ENCODE measurements at places on chromosomes 11 and 22.
A peak's percentile ranks its signal among the peaks of the same experiment; 100 is the strongest.

DNA sequence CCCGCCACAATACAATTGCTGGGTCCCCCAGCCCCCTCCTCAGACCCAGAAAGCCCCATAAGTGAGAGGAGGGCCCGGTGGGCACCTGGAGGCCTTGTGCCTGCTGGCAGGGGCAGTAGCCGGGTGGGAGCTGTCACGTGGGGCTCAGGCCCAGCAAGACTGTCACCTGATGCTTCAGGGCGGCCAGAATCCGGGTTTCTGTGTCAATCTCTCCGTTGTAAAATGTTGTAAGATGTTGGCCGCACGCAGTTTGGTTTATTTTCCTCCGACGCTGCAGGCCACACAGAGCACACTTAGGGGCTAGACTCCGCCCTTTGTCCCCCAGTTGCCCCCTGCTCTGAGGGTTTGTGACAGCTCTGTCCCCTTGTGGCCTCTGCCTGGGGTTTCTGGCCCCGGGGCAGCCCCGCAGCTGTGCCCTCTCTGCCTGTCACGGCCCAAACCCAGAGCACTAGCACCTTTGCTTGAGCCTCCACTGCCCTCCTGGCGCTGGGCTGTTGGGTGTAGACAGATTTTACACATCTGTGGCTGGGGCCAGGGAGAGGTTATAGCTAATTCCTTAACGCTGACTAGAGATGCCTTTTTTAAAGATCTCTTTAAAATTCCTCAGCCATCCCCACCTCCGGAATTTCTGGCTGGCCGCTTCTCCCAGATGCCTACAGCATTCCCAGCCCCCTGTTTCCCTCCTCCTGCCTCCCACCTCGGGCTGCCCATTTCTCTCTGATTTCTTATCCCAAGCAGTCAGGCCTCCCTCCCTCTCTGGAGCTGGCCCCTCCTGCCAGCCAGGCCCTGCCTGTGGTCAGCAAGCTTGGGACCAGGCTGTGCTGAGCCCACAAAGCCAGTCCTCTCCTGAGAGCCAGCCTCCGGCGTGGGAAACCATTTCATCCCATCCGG is 3.2 kb upstream of the PRR5 start:
- DNase-seq = no peak

DNA sequence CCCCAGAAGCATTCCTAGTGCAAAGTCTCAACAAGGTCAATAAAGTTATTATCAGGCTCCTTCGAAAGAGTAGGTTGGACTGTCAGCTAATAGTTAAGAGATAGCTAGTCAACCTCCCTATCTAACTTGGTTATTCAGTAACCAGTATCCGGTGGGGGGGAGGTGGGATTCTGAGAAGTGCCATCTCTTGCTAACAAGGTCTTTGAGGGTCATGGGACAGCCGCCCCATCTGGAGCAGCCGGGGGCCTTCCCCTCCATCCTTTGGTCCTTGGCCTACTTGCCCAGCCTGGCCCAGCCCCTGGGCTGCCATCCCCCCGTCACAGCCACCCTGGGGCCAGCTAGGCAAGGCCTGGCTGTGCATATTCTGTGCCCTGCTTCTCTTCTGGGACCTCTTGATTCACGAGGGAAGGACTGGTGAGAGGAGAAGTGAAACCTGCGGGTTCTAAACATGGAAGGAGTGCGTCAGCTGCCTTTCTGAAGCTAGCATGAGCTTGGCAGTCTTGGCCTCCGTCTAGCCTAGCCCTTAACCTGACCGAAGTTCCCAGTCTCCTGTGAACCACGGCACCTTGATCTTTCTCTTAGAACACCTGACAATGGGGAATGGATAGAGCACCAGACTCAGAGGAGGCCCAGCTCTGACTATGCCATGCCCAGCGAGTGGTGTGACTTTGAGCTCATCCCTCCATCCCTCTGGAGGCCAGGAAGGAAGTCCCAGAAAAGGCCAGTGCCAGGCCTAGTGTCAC is 9.3 kb downstream of the SLC37A2 start:
- DNase-seq = peak; percentile 76

DNA sequence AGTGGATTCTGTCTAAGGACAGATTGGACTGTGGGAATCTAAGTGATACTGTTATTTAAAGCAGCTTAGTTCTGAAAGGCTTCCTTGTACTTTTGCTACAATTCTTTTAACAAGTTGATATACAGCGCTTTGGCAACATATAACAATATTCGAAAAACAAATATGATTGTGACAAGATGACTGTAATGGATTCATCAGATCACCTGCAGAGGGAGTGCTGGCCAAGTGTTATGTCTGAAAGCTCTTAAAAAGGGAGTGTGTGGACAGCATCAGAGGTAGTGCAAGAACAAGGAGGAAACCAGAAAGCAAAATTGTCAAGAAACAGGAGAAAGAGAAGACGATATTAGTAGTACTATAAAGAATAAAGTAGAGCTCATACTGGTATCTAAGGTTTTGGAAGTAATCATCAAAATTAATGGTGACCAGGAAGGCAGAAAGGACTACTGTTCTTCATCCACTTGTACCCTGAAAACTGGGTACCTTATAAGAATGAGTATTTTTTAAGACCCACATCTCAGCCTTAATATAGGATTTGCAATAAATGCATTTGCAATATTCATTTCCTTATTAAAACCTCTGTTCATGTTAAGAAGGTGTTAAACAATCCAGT is 1112.0 kb upstream of the CCDC90B start:
- no peak for DNase-seq

- no peak for DNase-seq
Measured at GRCh38 chr22:46079861-46080821, 70.2 kb upstream of the PPARA start.

DNA sequence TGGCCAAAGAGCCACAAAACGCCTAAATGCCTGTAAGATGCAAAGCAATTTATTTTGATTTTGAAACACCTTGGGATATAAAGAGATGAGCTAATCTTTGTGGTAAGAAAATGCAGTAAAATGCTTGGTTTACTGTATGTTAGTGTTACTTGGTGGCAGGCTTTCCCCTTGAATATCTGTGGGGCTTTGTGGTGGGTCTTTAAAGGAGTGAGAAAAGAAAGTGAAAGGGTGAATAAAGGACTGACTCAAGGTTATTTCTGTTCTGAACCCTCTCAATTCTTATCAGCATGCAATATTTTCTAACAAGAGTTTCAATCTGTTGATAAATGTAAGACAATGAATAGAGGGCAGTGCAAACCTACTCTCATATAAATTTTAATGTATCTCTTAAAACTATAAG is 1555.9 kb upstream of the RAG2 start:
- DNase-seq = no peak

- DNase-seq = no peak
Measured at GRCh38 chr11:72475381-72475780, 41.0 kb upstream of the CLPB start.

- DNase-seq = no peak
Measured at GRCh38 chr11:61004180-61004611, 32.7 kb downstream of the CD6 start.

Measured in stimulated activated naive B cell treated with anti-CD40 and anti-IgM and Interleukin-4, amounts not matched to agents 10 μg/mL and 1 μg/mL and 100 μg/mL, for 72 hours (primary cell).